ENCODE measurements at places on chromosomes 7 and 10.

DNA sequence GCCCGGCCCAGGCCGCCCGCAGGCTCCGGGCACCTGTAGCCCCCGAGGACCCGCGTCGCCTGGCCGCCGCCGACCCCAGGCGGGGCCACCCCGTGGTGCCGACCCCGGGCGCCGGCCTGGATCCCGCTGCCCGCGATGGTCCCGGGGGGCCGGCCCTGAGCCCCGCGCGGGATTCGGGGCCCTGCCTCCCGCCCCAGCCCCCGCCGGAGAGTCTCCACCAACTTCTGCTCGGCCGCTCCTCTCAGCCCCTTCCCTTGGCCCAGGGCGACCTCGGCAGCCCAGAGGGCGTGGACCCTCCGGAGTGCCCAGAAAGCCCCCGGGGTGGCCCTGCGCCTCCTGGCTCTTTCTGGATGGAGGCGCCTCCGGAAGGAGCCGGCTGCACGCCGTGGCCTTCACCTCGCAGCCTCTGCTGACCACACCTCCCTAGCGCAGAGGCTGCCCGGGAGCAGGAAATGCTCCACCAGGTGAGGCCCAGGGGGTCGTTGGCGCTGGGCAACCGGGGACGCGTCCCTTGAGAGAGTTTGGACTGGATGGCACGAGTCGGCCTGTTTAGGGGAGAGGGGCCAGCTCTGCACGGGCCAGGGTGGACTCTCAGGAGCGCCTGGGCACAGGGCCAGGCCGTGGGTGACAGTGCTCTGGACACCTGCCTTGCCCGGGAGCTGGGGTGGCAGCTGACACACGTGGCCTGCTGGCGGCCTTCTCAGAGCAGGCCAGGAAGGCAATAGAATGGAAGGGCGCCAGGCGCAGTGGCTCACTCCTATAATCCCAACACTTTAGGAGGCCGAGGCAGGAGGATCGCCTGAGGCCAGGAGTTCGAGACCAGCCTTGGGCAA is 529 bp downstream of the ZNF853 start:
- H3K27me3 ChIP-seq, result peaks cover 71% of the 10 kb centered on the region
- no peak for DNase-seq
- H3K4me3 ChIP-seq, result peak overlapping the region; percentile 59
- H3K4me1 ChIP-seq, result peaks cover 35% of the 10 kb centered on the region

- H3K4me1 ChIP-seq, result no peaks in the 10 kb centered on the region
- H3K4me3 ChIP-seq, result no peak overlapping the region
- no peaks in the 10 kb centered on the region for H3K27me3 ChIP-seq
- no peak overlapping the region for H3K27ac ChIP-seq
- no peak for DNase-seq
Observed at GRCh38 chr10:78464856-78465267, 431.2 kb downstream of the RPS24 start.

GRCh38 chr10:80691441-80691840 is 153.7 kb downstream of the SH2D4B start:
- H3K4me1 ChIP-seq, result no peaks in the 10 kb centered on the region
- no peak overlapping the region for H3K4me3 ChIP-seq
- H3K27me3 ChIP-seq, result peaks cover 8% of the 10 kb centered on the region
- no peaks in the 10 kb centered on the region for H3K36me3 ChIP-seq
- H3K27ac ChIP-seq, result no peak overlapping the region

GRCh38 chr10:70892631-70893030 is 4.3 kb upstream of the PCBD1 start:
- peaks cover 6% of the 10 kb centered on the region for H3K27me3 ChIP-seq
- H3K36me3 ChIP-seq, result no peaks in the 10 kb centered on the region
- peaks cover 12% of the 10 kb centered on the region for H3K4me1 ChIP-seq
- DNase-seq, result no peak

DNA sequence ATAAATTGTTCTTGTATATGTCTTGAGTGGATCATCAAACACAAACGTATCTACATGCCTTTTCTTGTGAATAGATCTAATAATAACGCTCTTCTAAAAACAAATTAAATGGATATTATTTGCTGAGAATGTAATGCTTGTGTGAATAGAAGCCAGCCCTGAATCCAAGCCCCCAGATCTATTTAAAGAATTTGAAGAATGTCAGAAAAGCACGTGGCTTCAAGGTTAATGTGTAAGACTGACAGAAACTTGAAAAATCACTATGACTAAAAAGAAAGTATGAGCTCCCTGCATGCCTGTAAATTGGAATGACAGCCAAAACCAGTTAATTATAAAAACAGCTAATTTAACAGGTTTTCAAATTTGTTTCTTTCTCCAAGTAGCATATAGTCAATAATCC is 43.2 kb upstream of the ATRNL1 start:
- no peaks in the 10 kb centered on the region for H3K36me3 ChIP-seq
- no peak for DNase-seq
- no peaks in the 10 kb centered on the region for H3K27me3 ChIP-seq
- no peak overlapping the region for H3K4me3 ChIP-seq
- H3K27ac ChIP-seq, result no peak overlapping the region

- no peak overlapping the region for H3K4me3 ChIP-seq
- no peak overlapping the region for H3K27ac ChIP-seq
- H3K36me3 ChIP-seq, result no peaks in the 10 kb centered on the region
- no peaks in the 10 kb centered on the region for H3K4me1 ChIP-seq
Observed at GRCh38 chr7:14842523-14842922, 60.0 kb downstream of the DGKB start.

GRCh38 chr7:12289996-12290395 is 78.9 kb downstream of the TMEM106B start:
- no peak overlapping the region for H3K4me3 ChIP-seq
- no peak for DNase-seq
